ENCODE measurements at places on chromosomes 4 and X.

GRCh38 chrX:110397339-110397738 is 38.7 kb downstream of the RTL9 start:
- no peak for DNase-seq

- no peak for DNase-seq
Observed at GRCh38 chrX:2969021-2969420, 37.3 kb upstream of the ARSH start.

- no peak for DNase-seq
Observed at GRCh38 chr4:179467878-179468277, 2025.6 kb upstream of the AGA start.

GRCh38 chr4:148497258-148497657 is 55.0 kb upstream of the NR3C2 start:
- DNase-seq = no peak

DNA sequence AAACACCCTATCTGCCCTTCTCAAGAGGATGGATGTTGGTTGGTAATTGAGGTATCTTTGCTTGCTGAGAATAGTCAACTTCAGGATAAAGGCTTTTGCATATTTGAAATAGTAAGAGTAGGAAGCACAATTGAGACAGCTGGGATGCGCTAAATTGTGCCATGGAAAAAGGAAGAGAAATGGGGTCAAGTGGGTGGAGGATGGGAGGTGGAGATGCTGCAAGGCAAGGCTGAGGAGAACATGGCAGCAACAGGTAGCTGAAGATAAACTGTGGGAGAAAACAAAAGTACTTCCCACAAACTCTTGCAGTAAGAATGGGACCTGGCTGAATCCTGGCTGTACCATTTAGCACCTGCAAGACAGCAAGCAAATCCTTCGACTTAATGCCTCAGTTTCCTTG is 13.9 kb upstream of the CDS1 start:
- no peak for DNase-seq

DNA sequence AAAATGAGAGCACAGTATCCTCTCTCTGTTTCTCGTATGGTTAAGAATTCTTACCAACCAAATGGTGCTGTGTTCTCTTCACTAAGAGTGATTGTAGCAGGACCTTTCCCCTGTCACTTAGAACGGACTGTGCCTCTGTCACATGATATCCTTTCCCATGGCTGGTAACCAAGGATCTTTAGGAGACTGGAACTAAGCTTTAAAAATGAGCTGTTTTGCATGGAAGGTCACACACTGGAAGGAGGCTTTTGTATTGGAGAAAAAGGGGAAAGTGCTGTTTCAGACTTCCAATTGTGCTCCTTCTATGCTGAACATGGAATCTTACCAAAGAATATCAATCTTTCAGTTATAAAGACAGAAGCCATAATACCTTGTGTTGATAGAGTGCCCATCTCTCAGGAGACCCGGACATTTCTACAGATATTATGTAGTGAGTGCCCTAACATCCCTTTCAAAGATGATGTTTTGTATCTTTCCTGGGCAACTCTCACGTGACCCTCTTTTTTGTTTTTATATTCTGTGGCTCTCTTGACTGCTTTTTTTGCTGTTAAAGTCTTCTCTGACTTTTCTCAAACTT is 148.6 kb downstream of the SLC4A4 start:
- no peak for DNase-seq

GRCh38 chrX:74493806-74494205 is 72.5 kb downstream of the SLC16A2 start:
- no peak for DNase-seq

- DNase-seq = no peak
Observed at GRCh38 chrX:84170931-84171330, 17.1 kb downstream of the RPS6KA6 start.

- no peak for DNase-seq
Observed at GRCh38 chrX:136336623-136337022, 35.9 kb downstream of the ADGRG4 start.

GRCh38 chr4:58216461-58216860 is 1106.3 kb upstream of the IGFBP7 start:
- DNase-seq = no peak

DNA sequence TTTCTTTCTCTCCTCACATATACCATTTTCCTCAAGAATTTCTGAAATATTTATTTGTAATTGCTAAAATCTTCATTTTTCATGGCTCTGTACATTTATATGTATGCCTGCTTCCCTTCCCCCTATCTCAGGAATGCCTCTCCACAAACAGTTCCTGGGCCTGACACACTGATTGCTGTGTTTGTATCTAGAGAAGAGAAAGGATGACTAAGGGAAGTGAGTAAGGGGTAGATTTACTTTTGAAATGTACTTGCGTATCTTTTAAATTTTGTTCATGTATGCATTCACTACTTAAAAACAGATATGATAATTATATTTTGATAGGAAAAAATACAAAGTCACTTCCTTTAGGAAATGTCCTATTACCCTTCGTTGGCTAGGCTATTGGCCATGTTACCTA is 790.8 kb downstream of the PCDH18 start:
- no peak for DNase-seq

GRCh38 chrX:13440176-13440575 is 120.3 kb upstream of the ATXN3L start:
- no peak for DNase-seq

DNA sequence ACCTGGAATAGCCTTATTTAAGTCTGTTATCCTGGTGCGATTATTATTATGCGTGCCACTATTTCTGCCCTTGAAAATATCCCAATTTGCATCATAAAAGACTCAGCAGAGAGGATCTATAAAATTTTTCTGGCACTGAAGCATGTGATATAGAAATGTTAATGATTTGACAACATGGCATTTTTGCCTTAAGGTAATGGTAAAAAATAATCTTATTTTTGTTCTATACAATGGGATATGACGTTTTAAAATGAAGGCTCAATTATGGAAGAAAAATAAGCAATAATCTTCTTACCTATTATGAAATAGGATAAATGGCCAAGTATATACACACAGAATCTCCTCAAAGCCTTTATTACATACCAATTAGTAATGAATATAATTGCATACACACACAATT is 113.5 kb downstream of the PDGFC start:
- no peak for DNase-seq

Measured in AG09319 (cell line).